ENCODE measurements at places on chromosomes 2 and 18.

DNA sequence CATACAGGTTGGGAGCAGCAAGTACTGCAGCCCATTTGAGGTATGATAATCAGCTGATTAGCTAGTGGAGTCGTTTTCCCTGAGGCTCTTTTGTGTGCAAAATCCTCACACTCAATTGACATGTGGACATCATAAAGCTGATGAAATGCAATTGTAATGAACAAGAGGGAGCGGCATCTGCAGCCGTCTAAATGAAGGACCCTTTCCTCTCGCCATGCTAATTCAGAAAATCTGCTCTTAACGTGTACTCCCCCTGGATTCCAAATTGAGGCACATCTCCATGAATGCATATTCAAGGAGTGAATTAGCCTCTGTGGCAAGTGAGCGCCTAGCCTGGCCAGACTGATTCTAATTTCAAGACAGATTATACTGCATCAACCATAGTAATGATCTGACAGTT lies 260.9 kb upstream of the ATP5MC3 start:
- DNase-seq = no peak

DNA sequence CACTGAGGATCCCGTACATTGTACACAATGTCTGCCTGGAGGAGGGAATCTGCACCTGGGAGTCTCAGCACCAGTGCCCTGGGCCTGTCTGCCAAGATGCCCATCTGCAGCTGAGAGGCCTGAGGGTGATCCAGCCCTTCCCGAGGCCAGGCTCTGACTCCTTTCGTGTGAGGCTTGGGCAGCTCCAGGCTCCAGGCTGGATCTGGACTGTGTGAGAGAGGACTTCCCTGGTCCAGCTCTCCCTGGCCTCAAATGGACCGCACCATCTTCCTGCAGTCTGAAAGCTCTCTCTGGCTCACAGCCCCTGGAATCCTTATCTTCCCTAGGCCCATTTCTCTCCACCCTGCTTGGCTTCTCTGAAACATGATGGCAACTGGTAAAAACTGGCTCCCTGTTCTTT lies 324.6 kb downstream of the DYSF start:
- no peak for DNase-seq

GRCh38 chr2:152127628-152128027 lies 28.8 kb upstream of the CACNB4 start:
- no peak for DNase-seq

DNA sequence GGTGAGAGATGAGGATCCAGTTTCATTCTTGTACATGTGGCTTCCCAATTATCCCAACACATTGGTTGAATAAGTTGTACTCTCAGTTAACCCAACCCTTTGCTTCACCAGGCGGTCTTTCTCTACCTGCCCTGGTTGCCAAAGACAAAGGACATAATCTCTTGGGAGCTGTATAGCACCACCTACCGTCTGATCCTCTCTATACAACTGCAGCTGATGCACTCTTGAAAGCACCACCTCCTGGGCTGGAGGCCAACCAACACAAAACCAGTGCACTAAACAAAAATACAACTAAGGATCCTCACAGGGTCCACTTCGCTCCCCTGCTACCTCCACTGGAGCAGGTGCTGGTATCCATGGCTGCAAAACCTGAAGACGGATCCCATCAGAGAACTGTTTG lies 473.6 kb upstream of the NRXN1 start:
- DNase-seq = no peak

- DNase-seq = no peak
Observed at GRCh38 chr2:133458280-133458679, 110.0 kb downstream of the NCKAP5 start.

DNA sequence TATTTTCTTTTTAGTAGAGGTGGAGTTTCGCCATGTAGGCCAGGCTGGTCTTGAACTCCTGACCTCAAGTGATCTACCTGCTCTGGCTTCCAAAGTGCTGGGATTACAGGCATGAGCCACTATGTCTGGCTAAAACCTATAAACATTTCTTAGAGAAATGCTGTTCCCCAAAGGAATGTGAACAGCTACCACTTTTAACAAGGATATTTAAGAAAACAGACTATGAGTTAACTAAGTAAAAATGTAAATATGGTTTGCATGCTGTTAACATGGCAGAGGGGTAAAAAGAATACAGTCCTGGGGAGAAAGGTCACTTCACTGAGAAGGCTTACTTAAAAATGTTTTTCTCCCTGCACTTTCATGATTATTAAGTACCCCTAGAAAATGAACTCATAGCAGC lies 57.1 kb downstream of the SLC16A14 start:
- no peak for DNase-seq

DNA sequence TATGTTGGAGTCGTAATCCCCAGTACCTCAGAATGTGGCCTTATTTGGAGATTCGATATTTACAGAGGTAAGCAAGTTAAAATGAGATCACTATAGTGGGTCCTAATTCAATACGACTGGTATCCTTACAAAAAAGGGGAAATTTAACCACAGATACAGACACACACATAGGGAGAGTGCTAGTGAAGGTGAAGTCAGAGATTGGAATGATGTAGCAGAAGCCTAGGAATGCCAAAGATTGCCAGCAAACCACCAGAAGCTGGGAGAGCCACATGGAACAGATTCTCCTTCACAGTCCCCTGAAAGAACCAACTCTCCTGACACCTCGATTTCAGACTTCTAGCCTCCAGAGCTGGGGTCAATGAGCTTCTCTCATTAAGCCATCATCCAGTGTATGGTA lies 17.7 kb upstream of the ACTR3 start:
- no peak for DNase-seq

DNA sequence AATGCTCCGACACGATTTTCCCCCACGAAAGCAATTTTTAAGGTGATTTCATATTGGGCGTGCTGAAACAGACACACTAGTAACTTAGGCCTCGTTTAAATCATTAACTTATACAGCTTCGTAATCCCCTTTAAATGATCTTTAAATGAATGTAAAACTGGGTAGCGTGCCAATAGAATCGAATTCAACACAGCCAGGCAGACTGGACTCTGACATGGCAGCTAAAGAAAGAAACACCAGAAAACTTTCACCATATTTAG lies 2.4 kb upstream of the ID2 start:
- DNase-seq = no peak

DNA sequence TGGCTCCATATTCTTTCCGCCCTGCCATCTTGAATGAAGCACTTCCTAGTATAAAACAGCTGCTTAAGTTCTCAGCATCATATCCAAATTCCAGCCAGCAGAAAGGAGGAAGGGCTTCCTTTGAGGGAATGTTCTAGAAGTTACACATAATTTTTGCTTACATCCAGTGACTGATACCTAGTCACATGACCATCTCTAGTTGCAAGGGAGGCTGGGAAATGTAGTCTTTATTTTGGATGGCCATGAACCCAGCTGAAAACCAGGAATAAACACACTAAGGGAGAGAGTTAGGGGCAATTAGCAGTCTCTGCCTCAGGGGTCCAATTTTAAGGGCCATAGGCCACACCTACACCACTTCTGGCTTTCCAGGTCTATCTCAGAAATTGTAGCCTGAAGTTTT lies 57.8 kb upstream of the LMAN1 start:
- DNase-seq = no peak

DNA sequence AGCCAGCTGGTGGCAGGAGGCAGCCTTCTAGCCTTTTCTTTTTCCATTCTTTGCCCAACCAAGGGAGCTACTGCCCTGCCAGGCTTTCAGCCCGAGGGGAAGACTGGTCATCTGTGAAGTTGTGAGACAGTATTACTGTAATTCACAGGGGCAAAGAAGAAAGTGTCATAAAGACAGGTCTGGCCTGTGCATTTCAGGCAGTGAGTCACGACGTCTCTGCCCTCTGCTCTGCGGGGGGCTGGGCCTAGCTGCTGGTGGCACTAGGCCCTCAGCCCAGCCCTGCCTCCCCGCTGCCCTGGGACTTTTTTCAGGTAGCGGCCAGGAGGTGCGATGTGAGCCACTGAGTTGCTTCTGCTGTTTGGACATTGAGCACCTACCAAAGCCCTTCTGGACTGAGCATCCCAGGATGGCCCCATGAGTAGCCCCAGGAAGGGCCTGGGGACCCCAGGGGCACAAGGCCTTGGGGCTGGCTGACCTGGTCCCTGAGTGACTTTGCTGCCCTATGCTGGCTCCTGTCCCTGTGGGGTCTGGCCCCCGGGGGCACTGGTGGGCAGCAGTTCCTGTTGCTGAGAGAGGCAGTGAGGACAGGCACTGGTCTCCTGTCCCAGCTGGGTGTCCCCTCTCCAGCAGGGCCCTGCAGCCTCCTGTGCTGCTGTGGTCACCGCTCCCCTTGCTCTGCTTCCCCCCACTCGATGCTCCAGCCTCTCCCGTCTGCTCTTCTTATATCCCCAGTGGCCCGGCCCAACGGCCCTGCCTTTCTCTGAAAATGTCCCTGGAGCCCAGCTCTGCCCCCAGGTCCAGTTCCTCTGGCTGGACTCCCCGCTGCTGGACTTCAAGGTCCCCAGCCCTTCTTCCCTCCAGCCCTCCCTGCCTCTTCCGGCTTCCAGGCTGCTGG lies 7.0 kb downstream of the INHBB start:
- no peak for DNase-seq

- no peak for DNase-seq
Observed at GRCh38 chr2:174705321-174705720, 59.0 kb downstream of the CHRNA1 start.

- no peak for DNase-seq
Observed at GRCh38 chr2:17232776-17233556, 285.3 kb downstream of the RAD51AP2 start.

- DNase-seq = no peak
Observed at GRCh38 chr2:241149675-241149924, 328 bp upstream of the PASK start.

- DNase-seq = no peak
Observed at GRCh38 chr2:105243961-105244360, 2.4 kb downstream of the GPR45 start.

DNA sequence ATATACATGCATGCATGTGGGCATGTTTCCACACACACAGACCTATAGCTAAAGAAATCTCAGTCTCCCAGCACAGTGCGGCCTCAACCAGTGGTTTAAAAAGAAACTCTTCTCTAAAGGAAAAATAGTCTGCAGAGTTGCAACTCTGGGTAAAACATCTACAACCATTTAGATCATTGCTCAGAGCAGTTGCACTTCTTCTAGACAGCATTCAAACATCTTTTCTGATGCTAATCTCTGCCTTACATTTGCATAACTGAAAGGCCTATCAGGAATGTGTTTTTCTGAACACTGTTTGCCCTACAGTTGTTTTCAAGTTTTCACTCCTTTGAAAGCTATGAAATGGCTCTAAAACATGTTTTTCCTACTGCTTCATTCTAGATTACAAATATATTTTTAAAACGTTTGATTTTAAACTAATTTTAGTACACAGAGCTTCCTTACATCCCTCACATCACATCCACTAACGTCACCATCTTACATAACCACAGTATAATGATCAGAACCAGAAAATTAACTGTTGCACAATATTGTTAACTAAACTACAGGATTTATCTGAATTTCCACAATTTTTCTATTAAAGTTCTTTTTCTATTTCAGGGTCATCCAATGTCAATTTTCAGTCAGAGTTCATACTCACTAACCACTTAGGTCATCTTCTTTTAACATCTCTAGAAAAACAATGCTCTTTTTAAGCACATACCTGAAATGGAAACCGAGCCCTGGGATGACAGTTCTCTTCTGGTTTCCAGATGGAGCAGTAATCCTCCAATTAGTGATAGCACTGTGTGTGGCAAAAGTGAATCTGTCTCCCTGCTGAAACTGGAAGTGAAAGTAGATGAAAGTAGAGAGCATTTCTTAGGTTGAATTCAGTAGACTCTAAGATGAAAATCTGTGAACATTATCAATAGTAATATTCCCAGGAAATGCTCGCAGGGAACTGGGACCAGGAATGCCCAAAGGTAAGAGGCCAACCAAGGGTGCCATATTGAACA lies 501.6 kb upstream of the GCFC2 start:
- no peak for DNase-seq

DNA sequence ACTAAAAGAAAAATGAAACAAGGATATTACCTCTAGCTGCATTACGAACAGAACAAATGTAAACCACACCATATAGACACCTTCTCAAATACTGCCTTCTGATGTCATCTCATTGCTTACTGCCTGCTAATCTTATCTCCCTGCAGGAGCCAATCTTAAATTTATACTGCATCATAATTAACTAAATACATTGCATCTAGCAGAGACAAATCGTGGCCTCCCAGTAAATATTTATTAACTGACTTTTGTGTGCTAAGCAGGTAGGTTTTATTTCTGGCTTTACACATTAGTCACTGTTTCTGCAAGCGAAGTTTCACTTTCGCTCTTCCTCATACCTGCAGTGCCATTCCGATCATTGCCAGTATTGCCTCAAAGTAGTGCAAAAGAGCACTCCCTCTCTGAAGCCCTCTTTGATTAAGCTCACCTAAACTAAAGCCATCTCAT lies 67.5 kb downstream of the SPATS2L start:
- no peak for DNase-seq

- no peak for DNase-seq
Observed at GRCh38 chr2:74632209-74632938, 15.8 kb downstream of the M1AP start.

DNA sequence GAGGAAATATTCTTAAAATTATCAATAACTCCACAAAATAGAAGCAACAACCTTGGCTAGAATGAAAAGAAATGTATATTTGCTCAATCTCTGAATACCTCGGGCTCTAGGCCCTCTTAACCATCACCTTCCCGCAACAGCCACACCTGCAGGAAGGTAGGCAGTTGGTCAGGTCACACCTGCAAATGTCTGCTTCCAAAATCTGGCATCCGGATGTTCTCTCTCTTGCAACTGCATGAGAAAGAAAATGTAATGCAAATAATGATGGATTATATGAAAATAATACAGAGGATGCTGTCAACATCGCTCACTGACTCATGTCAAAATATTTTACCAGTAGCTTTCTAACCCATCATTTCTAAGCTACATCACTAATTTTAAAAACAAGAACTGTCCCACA lies 148.3 kb downstream of the SATB2 start:
- no peak for DNase-seq

DNA sequence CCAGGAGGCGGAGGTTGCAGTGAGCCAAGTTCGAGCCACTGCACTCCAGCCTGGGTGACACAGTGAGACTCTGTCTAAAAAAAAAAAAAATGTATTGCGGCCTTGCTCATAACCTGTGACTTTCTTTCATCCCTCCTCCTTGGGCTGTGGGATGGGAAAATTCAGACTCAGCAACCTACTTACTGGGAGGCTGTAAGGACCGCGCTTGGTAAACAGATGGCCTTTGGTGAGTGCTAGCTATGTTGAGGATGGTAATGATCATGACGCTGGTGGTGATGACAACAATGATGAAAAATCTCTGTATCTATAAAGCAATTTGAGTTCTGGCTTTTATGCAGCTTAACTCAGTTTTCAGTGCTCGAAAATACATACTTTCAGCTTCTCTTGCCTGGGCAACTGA lies 64.7 kb upstream of the CCDC195 start:
- DNase-seq = no peak

- DNase-seq = no peak
Observed at GRCh38 chr2:9593925-9594324, 36.9 kb downstream of the YWHAQ start.

Measured in stimulated activated CD8-positive, alpha-beta memory T cell treated with anti-CD3 and anti-CD28 coated beads, Interleukin-4, amount 100 ng/mL, for 4 hours (primary cell).